ENCODE measurements at places on chromosomes 7 and 10.
A peak's percentile ranks its signal among the peaks of the same experiment; 100 is the strongest.

- no peak for DNase-seq
These were observed 137.8 kb upstream of the TNS3 start for GRCh38 chr7:47719675-47720074.

GRCh38 chr7:126411821-126412383 lies 840.8 kb downstream of the GRM8 start:
- no peak for DNase-seq

GRCh38 chr7:101518336-101518735 lies 110.8 kb downstream of the MYL10 start:
- no peak for DNase-seq

DNA sequence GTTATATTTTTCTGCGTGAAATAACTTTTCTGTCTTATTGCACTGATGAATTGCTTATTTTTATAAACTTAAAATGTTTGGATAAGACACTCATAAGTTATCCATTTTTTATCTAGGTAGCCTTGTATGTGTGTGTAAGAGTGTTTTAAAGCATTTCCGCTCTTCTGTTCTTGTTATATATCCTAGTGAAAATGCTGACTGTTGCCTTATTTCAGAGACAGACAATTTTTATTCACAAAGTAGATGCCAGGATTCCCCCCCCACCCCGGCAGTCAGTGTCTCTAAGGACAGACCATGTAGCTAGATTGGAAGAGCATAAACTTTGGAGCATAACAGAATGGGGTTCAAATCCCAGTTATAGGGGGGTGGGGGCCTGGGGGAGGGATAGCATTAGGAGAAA lies 1.6 kb downstream of the SMC3 start:
- no peak for DNase-seq

- no peak for DNase-seq
These were observed 2.5 kb downstream of the CALHM1 start for GRCh38 chr10:103456074-103456660.

GRCh38 chr7:138565451-138566114 lies 105.5 kb downstream of the TRIM24 start:
- no peak for DNase-seq

DNA sequence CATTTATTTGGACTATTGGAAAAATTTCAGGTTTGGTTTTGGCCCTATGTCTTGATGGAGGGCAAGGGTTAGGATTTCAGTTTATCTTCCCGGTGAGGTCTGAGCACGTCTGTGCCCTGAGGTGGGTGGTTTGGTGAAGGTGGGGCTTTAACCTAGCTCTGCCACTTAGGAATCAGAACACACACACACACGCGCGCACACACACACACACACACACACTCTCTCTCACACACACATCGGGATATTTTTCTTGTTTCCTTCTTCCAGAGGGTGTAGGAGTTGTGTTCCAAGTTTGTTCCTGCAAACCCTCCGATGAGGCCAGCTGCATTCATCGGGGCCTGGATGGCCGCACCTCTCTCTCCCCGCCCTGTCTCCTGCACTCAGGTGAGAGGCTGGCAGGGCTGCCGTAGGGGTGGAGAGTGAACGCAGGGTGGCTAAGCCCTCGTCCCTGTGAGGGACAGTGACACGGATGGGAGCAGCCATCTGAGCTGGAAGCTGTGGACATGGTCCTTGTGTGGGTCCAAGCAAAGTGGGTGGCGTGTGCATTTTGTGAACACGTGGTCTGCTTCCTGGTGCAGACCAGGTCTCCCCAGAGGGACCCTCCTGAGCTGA lies 34.2 kb downstream of the CHST12 start:
- no peak for DNase-seq

DNA sequence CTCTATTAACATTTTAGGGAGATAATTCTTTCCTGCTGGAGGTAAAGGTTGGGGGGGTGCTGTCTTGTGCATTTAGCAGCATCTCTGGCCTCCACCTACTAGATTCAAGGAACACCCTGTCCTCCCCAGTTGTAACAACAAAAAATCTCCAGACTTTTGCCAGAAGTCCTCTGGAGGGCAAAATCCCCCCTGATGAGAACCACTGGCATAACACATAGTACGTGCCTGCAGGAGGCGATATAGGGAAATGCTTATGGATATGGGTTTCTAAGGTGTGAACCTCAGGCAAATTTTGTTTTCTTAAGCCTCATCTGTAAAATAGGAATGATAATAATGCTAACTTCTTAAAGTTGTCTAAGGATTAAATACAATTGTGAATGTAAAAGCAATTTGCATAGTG lies 2.9 kb upstream of the OSBPL3 start:
- no peak for DNase-seq

DNA sequence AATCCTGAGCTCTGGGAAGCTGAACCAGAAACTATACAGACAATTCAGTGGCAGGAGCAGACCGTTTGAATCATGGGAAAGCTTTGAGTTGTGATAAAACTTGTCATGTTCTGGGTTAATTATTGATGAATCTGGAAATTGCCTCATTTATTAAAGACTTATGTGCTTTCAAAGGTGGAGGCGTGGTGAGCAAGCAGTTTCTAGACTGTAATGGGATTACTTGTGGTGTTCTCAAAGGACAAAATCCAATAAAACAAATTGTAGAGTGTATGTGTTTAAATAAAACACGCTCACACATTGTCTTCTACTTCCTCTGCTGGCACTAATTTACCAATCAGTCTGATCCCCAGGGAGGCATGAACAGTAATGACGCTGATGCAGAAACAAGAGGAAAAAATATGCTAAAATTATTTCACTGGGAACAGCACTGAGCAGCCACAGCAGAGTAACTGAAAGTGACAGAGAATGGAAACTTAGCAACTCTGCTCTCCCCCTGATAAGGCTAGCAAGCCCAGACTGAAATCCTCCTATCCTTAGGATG lies 25.1 kb downstream of the PARD3 start:
- DNase-seq = no peak

GRCh38 chr7:85475071-85475470 lies 288.2 kb upstream of the SEMA3D start:
- DNase-seq = no peak

- no peak for DNase-seq
These were observed 70.6 kb downstream of the MCMBP start for GRCh38 chr10:119801998-119802538.

- DNase-seq = peak; percentile 21
These were observed 945 bp upstream of the RHEB start for GRCh38 chr7:151520419-151521261.

DNA sequence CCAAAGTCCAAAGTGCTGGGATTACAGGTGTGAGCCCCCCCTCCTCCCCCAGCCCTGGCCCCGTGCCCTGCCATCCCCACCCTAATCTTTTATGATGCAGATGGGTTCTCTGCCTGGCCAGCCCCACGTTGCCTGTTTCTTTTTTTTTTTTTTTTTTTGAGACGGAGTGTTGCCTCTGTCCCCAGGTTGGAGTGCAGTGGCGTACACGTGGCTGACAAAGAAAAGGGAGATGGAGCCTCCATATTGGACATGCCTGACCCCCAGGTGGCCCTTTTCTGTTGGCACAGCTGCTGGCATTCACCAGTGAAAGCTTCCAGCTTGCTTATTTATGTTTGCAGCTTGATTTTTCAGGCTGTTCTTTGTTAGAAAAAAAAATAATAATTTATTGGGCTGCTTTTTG lies 235.3 kb downstream of the CCDC3 start:
- DNase-seq = no peak

- no peak for DNase-seq
These were observed 212.6 kb downstream of the TYW1 start for GRCh38 chr7:67209256-67209655.

- no peak for DNase-seq
These were observed 122.6 kb downstream of the DKK1 start for GRCh38 chr10:52436664-52437063.

- no peak for DNase-seq
These were observed 18.2 kb downstream of the COL13A1 start for GRCh38 chr10:69819716-69820506.

DNA sequence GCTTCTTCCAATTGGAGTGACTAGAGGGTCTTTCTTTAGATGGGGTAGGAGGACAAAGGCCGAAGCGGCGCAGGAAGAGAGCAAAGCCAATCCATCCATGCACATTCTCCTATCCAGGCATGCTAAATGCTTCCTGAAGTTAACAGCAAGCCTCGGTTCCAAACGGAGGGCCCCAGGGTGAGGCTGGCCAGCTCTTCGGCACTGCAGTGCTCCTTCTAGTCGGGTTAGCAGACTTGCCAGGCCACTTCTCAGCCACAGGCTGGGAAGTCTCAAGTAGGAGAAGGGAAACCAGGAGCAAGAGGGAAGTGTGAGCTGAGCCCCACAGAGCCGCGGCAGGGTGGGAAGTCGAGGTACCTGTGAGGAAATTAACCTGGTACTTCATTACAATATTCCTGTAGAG lies 253.8 kb upstream of the INHBA start:
- DNase-seq = no peak

DNA sequence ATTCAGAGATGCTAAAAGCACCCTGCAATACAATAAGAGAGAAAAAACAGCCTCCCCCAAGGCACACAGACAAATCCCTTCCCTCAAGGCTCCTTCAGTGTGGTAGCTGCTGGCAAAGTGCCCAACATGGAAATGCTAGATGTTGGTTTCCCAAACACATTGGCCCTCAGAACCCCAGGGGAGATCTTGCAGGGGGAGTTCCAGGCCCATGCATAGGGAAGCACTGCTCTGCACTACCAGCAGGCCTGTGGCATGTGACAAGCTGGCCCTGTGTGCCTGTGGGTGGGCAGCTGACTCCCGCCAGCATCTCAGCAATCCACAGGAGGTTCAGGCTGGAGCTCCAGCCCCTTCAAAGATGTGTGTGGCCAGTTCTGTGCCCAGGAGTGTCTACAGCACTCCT lies 16.8 kb upstream of the CSGALNACT2 start:
- no peak for DNase-seq

DNA sequence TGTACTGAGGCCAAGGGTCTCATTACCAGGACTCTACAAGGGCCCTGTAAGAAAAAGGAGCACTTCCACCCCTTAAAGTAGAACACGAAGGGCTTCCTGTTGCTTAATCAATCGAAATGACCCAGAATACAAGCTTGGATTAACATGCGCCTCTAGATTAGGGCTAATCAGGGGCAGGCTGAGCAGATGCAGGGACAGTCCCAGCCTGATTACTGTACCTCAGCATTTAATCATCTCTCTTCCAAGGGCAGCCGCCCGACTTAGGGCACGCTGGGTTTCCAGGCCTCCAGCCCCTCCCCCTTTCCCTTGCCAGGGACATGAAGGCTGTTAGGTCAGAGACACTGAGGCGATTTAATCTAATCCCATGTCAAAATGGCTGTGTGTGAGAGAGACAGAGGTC lies 138.6 kb downstream of the NRF1 start:
- DNase-seq = no peak

DNA sequence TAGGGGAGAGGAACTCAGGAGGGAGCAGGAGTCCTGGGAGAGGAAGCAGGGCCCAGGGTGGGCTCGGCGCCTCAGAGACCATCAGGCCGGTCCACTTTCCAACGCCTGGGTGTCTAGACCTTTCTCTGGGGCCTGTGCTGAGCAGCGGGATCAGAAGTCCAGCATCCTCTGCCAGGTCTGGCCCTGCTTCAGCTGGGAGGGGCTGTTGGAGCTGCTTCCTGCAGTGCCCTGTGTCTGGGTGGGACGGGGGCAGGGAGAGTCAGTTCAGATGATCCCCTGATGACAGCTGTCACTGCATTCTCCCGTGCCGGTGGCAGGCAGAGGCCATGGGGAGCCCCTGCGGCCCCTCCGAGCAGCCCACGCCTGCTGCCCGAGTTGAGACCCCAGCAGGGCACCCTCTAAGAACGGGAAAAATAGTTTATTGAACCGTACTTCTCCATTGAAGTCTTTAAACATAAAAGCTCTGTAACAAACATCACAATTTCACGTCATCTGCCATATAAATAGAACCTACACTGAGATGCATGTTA lies 23.3 kb downstream of the AP5Z1 start:
- DNase-seq = no peak

DNA sequence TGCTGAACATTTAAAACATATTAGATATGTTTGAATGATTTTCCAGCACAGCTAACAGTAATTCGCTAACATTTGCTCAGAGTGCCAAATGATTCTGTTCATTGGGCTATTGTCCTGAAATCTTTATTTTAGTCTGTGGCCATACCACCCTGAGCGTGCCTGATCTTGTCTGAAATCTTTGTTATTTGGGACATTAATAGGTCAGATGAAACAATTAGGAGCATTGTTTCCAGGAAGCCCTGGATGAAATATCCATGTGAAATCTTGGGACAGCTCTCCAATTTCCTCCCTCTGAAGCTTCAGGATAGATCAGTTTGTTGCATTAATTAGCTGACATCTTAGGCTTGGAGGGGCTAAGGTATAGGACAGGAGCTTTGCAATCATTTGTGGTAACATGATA lies 512.0 kb downstream of the KIF20B start:
- DNase-seq = no peak

GRCh38 chr10:111354859-111355258 lies 278.0 kb downstream of the ADRA2A start:
- DNase-seq = no peak
